ENCODE measurements at places on chromosomes 4 and X. TPM values are rescaled to one million over a fixed set of nuclear protein-coding genes. Genes with fewer than 3 reads are reported as not detected.

GRCh38 chr4:54902271-54902670, 223.1 kb downstream of the KDR start:
- no peaks in the 10 kb centered on the region for H3K27me3 ChIP-seq
- H3K4me3 ChIP-seq, result no peak overlapping the region
- H3K4me1 ChIP-seq, result no peaks in the 10 kb centered on the region
- DNase-seq, result no peak
- no peak overlapping the region for H3K27ac ChIP-seq

DNA sequence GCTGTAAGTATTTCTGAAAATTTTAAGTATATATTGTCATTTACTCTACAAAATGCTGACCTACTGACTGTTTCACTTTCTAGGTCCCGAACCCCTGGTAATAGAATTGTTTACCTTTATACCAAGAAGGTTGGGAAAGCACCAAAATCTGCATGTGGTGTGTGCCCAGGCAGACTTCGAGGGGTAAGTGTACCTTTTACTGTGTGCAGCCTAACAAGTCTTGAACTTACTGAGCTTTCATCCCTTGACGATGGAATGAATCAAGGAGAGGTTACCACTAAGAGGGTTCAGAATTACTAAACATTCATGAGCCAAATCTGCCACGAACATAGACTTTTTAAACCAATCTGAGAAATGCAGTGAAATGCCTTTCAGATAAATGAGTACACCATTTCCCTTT, 1.6 kb downstream of the RPL34 start:
- no peak for DNase-seq
- H3K27me3 ChIP-seq, result no peaks in the 10 kb centered on the region
- H3K36me3 ChIP-seq, result no peaks in the 10 kb centered on the region
- no peak overlapping the region for H3K4me3 ChIP-seq
- peak overlapping the region; percentile 91 for H3K27ac ChIP-seq

- DNase-seq, result no peak
- no peak overlapping the region for H3K27ac ChIP-seq
- no peak overlapping the region for H3K4me3 ChIP-seq
Measured at GRCh38 chr4:41119867-41120295, 94.5 kb downstream of the APBB2 start.

DNA sequence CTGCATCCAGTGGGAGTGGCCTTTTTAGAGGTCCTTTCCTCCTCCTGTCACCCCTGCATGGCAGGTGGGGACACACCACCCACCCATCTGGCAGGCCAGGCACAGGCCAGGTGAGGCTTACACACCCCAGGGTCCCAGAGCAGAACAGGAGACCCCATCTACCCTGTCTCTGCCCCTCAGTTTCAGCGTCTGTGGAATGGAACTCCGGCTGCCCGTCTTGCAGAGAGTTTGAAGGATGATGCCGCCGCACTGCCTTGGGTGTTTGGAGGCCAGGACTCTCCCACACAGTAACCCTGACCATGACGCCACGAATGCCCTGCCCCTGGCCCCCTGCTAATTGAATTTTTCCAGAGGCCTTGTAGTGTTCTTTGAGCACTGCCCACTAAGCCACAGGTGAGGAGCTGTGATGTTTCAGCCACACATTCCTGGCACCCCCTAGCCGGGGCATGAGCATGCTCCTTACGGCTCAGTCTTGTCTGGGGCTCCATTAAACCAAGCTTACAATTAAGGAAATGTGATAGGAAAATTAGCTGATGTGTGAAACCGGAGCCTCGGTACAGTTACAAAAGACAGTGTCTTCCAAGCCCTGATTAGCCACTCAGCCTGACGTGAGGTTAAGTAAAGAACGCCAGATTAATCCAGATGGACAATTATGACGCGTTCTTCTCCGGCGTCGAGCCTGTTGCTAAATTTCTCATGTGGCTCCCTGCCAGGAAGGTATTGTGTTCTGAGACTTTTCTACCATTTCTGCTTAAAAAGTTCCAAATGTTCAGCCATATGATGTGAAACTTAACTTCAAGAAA, 39.3 kb downstream of the HMX1 start:
- no peak for DNase-seq
- H3K27me3 ChIP-seq, result peaks cover 12% of the 10 kb centered on the region

- no peak overlapping the region for H3K4me3 ChIP-seq
- no peak overlapping the region for H3K27ac ChIP-seq
- DNase-seq, result no peak
- no peaks in the 10 kb centered on the region for H3K4me1 ChIP-seq
- no peaks in the 10 kb centered on the region for H3K27me3 ChIP-seq
- H3K36me3 ChIP-seq, result no peaks in the 10 kb centered on the region
Measured at GRCh38 chr4:170827562-170828274, 738.0 kb upstream of the AADAT start.

- H3K27ac ChIP-seq, result no peak overlapping the region
- no peaks in the 10 kb centered on the region for H3K36me3 ChIP-seq
- H3K4me1 ChIP-seq, result no peaks in the 10 kb centered on the region
- H3K27me3 ChIP-seq, result peaks cover 25% of the 10 kb centered on the region
- no peak overlapping the region for H3K4me3 ChIP-seq
Measured at GRCh38 chr4:140579278-140579677, 10.5 kb upstream of the UCP1 start.

GRCh38 chr4:112853662-112854256, 195.7 kb upstream of the ANK2 start:
- no peaks in the 10 kb centered on the region for H3K27me3 ChIP-seq
- H3K36me3 ChIP-seq, result no peaks in the 10 kb centered on the region
- H3K4me3 ChIP-seq, result no peak overlapping the region
- H3K4me1 ChIP-seq, result no peaks in the 10 kb centered on the region

DNA sequence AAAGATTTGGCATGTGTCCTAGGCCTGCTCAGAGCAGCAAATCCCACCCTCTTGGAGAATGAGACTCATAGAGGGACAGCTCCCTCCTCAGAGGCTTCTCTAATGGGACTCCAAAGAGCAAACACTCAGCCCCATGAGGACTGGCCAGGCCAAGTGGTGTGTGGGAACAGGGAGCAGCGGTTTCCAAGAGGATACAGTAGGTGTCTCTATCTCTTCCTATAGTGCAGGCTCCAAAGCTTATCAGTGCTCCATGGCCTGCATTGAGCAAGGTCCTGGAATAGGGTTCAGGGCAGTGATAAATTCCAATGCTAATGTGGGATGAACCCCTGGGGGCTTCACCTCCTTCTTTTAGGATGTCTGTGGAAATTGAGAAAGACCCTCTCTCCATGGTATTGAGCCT, 15.7 kb upstream of the MAGEA10 start:
- H3K36me3 ChIP-seq, result no peaks in the 10 kb centered on the region
- H3K4me1 ChIP-seq, result no peaks in the 10 kb centered on the region
- DNase-seq, result no peak
- H3K27me3 ChIP-seq, result no peaks in the 10 kb centered on the region

Gene PCDH19
- 0.05 TPM for total RNA-seq

DNA sequence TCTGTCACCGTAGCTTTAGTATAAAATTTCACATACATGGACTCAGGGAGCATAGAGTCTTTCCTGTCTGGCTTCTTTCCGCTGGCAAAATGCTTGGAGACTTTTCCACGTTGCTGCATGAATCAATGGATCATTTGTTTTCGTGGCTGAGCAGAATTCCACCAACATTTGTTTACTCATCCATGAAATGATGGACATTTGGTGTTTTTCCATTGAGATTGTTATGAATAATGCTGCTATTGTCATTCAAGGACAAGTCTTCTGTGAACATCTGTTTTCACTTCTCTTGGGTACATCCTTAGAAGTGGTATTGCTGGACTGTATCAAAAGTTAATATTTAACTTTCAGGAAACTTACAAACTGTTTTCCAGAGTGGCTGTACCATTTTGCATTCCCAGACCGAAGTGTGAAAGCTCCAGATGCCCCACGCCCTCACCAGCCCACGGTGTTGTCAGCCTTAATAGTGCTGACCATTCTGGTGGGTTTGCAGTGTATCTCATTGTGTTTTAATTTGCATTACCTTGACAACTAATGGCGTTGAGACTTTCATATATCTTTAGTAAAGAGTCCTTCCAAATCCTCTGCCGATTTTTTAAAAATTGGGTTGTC, 5.8 kb upstream of the TMEM271 start:
- H3K27ac ChIP-seq, result no peak overlapping the region
- H3K4me3 ChIP-seq, result no peak overlapping the region
- no peaks in the 10 kb centered on the region for H3K4me1 ChIP-seq
- DNase-seq, result no peak
- H3K27me3 ChIP-seq, result peaks cover 44% of the 10 kb centered on the region
- H3K36me3 ChIP-seq, result no peaks in the 10 kb centered on the region

DNA sequence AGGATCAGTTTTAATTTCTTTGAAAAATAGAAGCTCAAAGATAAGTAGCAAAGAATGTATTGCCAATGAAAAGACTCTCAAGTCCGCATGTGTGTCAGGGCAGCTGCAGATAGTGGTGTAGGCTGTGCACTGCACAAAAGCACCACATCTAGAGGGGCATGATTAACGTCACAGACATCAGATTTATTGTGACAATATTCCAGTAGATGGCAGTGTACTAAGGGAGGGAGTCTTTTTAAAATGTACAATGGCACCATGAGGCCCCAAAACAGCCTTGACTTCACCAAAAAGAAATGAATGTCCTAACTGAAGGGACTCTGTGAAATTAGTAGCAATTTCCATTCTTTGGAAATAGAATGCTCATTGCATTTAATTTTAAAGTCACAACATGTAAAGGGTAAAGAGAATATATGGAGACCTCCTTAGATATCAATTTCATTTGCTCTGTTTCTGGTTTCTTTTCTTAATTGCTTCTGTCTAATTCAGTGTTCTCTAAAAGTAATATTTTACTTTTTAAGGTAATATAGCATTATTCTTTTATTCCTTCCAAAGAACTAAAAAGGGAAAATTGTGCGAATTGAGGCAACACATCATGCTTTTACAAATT, 98.4 kb downstream of the ZNF827 start:
- no peaks in the 10 kb centered on the region for H3K27me3 ChIP-seq
- peaks cover 13% of the 10 kb centered on the region for H3K36me3 ChIP-seq
- H3K4me3 ChIP-seq, result no peak overlapping the region
- no peak for DNase-seq
- peaks cover 7% of the 10 kb centered on the region for H3K4me1 ChIP-seq
- H3K27ac ChIP-seq, result no peak overlapping the region

DNA sequence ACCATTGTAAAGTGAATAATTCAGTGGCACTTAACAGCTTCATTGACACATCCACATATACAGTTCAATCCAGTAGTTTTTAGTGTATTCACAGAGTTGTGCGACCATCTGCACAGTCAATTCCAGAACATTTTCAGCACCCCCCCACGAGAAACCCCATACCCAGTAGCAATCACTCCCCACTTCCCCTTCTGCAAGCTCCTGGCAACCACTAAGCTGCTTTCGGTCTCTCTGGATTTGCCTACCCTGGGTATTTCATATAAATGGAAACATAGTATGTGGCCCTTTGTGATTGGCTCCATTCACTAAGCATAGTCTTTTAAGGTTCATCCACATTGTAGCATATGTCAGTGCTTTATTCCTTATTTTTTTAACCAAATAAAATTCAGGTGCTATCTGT, 10.0 kb downstream of the MSL3 start:
- H3K36me3 ChIP-seq, result no peaks in the 10 kb centered on the region
- H3K4me3 ChIP-seq, result no peak overlapping the region
- H3K4me1 ChIP-seq, result peaks cover 55% of the 10 kb centered on the region
- no peaks in the 10 kb centered on the region for H3K27me3 ChIP-seq
- no peak for DNase-seq
